Airway epithelial cell (primary cell): ENCODE measurements at places on chromosomes 5 and 9. TPM values are rescaled to one million over a fixed set of nuclear protein-coding genes. Genes with fewer than 3 reads are reported as not detected.

The CDH6 gene
- total RNA-seq, result 11.3 and 14.1 TPM in 2 replicates

The MZB1 gene
- not detected in 2 replicates for total RNA-seq

The WNK2 gene
- 0.23 and 0.71 TPM in 2 replicates for total RNA-seq

The MYO10 gene
- 29.4 and 36.7 TPM in 2 replicates for total RNA-seq

The MED7 gene
- 6.2 and 7.6 TPM in 2 replicates for total RNA-seq

The OR1Q1 gene
- not detected in 2 replicates for total RNA-seq

The TOR4A gene
- 44.0 and 48.1 TPM in 2 replicates for total RNA-seq

The TEX48 gene
- not detected in 2 replicates for total RNA-seq

The ADAMTS12 gene
- 1.6 and 2.5 TPM in 2 replicates for total RNA-seq

The KIF24 gene
- 2.2 and 2.5 TPM in 2 replicates for total RNA-seq

The MEGF10 gene
- 0.05 and 0.07 TPM in 2 replicates for total RNA-seq

The SPINK7 gene
- total RNA-seq, result 4.2 and 14.1 TPM in 2 replicates

The LPAR1 gene
- 16.4 and 22.9 TPM in 2 replicates for total RNA-seq

The GPR150 gene
- total RNA-seq, result 0.65 TPM in 1 of 2 replicates, not detected in the other

The LCP2 gene
- not detected in 2 replicates for total RNA-seq

The SLC2A6 gene
- total RNA-seq, result 15.5 and 19.6 TPM in 2 replicates

The CYFIP2 gene
- 10.8 and 11.7 TPM in 2 replicates for total RNA-seq

The DDX4 gene
- total RNA-seq, result not detected in 2 replicates

The C5orf52 gene
- total RNA-seq, result not detected in 2 replicates

The GLRA1 gene
- not detected in 2 replicates for total RNA-seq

The AFAP1L1 gene
- total RNA-seq, result 12.0 and 14.5 TPM in 2 replicates

The TLX3 gene
- 0.07 TPM in 1 of 2 replicates, not detected in the other for total RNA-seq

The TNC gene
- total RNA-seq, result 41.8 and 58.9 TPM in 2 replicates

The AJM1 gene
- 1.8 and 2.0 TPM in 2 replicates for total RNA-seq

The PALM2AKAP2 gene
- 0.07 and 1.0 TPM in 2 replicates for total RNA-seq
